Retina (tissue), 1 donor: ENCODE measurements at places on chromosomes 12 and 14.

- DNase-seq, result no peak
Observed at GRCh38 chr12:93279565-93280412, 97.9 kb upstream of the NUDT4 start.

- peak; percentile 80 for DNase-seq
Observed at GRCh38 chr12:48002773-48003218, 1.5 kb downstream of the COL2A1 start.

GRCh38 chr12:108611884-108612415, 14.1 kb upstream of the TMEM119 start:
- DNase-seq, result no peak

DNA sequence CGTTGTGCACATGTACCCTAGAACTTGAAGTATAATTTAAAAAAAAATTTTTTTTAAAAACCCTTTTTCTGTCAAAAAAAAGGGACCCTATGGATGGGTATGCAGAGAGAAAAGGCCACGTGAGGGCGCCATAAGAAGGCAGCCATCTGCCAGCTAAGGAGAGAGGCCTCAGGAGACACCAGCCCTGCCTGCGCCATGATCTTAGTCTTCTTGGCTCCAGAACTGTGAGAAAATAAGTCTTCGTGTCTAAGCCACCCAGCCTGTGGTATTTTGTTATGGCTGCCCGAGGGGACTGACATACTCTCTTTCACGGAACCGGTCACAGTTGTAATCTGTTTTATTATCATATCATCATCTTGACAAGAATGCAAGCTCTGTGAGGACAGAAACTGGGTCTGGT, 174.8 kb downstream of the EFCAB11 start:
- DNase-seq, result no peak

DNA sequence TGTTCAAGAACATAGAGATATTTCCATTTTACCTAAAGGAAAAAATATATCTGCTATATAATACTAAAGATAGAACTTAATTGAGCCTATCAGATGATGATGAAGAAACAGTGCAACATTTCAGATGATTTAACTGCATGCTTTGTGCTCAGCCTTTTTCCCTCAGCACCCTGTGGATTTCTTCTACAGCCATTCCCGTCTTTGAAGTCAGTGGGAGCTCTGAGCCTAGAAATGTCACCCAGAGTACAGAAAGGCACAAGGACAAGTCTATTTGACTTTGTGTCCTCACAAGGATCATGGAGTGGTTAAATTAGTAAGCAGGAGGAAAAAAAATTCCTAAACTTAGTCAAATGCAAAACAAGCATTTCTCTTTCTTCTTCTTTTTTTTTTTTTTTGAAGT, 994.0 kb upstream of the FLRT2 start:
- no peak for DNase-seq

DNA sequence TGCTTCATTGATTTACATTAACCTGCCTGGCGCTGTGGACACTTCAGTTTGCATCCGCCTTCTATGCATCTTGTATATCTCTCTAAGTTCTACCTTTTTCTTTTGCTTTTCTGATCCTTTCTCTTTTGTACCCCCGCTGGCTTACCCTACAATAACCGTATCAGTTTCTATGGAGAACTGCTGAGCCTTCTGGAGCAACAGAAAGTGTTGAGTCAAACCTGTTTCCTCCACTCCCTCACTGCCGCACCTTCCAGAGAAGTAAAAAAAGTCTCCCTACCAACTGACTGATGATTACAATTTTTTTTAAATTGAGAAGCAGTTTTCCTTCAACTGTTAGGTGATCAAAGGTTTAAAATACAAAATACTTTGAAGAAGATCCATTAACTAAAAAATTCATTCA, 17.4 kb downstream of the EXD2 start:
- no peak for DNase-seq

DNA sequence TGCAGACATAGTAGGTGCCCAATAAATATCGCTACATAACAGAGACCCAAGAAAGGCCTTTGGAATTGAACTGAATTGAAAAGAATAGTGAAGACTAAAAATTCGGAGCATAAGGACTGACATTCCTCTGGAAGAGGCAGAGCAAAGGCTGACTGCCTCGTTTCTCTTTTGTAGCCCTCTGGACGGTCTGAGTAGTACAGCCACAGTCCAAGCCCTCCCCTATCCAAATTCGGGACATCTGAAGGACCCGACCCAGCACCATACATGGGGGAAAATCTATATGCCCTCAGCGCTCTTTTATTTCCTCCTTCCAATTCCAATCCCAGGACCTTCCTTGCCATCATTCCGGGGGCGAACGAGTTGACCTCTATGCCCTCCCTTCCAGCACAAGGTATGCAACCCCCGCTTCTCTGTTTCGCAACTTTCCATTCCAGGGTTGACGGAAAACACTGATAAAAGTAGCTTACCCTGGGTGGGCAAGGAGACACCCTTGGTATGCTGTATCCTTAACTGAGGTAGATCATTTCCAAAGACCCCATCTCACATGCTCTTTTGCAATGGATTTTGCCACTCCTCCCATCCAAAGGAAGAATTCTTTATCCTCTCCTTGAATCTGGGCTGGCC, 127.4 kb upstream of the MAP1LC3B2 start:
- DNase-seq, result no peak
